Stimulated activated CD4-positive, alpha-beta T cell treated with anti-CD3 and anti-CD28 coated beads, Interleukin-1b, Interleukin-23, amount 100 ng/mL, for 1 hour (primary cell): ENCODE measurements at places on chromosomes 1 and 21.

DNA sequence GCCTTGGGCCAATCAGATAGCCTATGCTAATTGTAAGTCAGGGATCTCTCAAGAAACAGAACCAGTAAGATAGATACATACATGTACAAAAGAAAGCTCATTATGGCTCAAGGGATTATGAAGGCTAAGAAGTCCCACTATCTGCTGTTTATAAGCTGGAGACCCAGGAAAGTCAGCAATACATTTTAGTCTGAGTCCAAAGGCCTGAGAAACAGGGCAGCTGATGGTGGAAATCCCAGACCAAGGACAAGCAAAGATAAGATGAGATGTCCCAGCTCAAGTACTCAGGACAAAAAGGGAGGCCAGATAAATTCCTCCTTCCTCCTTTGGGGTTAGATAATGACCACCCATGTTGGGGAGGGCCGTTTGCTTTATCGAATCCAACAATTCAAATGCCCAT lies 269.9 kb downstream of the AJAP1 start:
- DNase-seq = no peak

GRCh38 chr1:184030433-184031091 lies 7.0 kb downstream of the COLGALT2 start:
- no peak for DNase-seq

- no peak for DNase-seq
Observed at GRCh38 chr1:195218428-195219212, 1389.6 kb downstream of the KCNT2 start.

GRCh38 chr1:92444351-92444750 lies 42.4 kb downstream of the GFI1 start:
- no peak for DNase-seq
